ENCODE measurements at places on chromosomes 1 and 21.

DNA sequence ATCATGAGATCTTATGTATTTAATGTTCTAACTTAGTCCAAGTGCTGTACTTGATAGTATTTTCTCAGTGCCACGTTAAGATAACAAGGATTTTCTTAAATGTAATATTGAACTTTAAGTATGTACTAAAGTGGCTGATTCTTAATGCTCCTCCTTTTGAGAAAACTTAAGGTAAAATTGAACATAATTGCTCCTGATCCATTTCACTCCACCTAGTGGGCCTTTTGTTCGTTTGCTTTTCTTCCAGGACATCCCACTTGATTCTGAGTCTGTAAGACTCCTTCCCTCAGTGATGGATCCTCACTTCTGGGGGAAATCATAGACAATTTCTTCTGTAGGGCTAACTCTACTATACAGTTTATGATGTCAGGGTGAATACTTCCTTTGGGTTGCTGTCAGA lies 173.1 kb downstream of the LMO4 start:
- DNase-seq: no peak

- no peak for DNase-seq
Measured at GRCh38 chr1:29297450-29297849, 61.1 kb downstream of the PTPRU start.

- DNase-seq: peak; percentile 78
Measured at GRCh38 chr1:45620588-45621500, 3.0 kb downstream of the CCDC17 start.

GRCh38 chr21:46347791-46348381 lies 23.9 kb downstream of the PCNT start:
- DNase-seq: no peak

DNA sequence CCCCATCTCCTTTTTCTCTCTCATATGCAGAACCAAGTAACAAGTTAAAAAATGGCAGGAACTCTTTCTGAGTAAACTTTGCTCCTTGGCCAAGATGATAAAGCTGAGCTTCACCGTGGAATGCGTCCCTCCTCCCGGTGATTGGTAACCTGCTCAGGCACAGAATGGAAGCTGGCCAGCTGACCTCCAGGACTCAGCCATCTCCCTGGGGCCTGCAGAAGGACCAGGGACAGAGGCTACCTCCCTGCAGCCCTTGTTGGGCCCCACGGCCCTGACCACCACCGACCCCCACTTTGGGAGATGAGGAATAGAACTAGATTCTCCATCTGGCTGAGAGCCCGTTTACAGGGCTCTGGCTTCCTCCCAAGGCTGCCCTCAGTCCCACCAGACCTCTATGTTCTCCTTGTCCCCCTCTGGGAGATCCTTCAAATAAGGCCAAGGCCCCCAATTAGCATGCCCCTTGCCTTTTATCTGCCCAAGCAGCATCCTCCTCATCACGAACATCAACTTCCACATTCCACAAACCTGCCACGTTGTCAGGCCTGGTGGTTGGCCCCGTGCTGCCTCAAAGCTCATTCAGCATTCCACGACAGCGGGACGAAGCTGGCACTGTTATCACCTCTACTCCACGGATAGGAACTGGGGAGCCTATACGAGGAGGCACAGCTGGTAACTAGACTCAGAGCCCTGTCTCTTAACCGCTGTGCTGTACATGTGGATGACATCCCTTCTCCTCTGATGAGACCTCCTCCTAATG lies 74.2 kb downstream of the CD34 start:
- no peak for DNase-seq

GRCh38 chr1:7586031-7586941 lies 184.8 kb upstream of the VAMP3 start:
- DNase-seq: peak; percentile 49

DNA sequence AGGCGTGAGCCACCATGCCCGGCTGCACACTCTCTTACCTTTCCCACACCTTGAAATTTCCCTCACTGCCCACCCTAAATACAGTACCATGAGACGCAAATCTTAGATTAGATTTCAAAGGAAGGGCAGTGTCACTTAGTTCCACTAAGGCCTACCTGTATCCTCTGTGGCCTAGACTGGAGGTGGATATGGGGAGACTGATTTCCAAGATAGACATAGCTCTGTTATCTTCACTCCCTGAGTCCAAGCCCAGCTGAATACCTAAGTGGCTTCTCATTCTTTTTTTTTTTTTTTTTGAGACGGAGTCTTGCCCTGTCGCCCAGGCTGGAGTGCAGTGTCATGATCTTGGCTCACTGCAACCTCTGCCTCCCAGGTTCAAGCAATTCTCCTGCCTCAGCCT lies 89.0 kb downstream of the SLC16A1 start:
- no peak for DNase-seq

DNA sequence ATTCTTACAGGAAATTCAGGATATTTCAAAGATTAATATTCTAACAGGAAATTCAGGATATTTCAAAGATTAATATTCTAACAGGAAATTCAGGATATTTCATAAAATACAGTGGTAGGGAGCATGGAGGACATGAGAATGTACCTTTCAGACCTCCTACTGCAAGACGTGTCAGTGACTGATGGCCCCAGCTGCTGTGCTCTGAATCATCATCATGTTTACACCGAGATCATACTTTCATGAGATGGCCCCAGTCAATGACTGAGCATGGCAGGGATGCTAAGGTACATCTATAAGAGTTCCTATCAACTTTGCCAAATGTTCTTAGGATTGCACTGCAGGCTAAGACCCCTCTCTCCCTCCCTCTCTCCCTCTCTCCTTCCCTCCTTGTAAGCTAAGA lies 69.0 kb downstream of the HFM1 start:
- no peak for DNase-seq

- DNase-seq: no peak
Measured at GRCh38 chr1:222697203-222697602, 15.1 kb downstream of the AIDA start.

GRCh38 chr1:16175610-16176553 lies 20.0 kb upstream of the EPHA2 start:
- DNase-seq: no peak

- peak; percentile 54 for DNase-seq
Measured at GRCh38 chr1:11794446-11795237, 11.1 kb downstream of the MTHFR start.

GRCh38 chr1:109977225-109977624 lies 7.3 kb upstream of the AHCYL1 start:
- DNase-seq: no peak

DNA sequence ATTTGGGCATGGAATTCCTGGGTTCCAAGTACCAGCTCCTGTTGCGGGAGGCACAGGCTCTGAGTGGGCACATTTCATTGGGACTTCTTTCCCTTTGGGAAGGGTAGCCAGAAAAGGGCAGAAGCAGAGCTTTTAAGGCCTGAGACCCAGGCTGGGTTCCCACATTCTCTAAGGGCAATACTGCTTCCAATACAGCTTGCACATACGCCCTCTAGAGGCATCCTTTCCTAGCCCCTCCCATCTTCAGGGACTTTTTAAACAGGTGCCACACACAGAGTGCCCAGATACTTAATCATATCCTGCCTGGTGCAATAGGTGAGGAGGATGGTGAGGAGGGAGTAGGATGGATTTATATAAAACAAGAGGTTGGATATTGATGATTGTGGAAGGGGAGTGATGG lies 5.7 kb downstream of the GPR88 start:
- no peak for DNase-seq

- no peak for DNase-seq
Measured at GRCh38 chr1:229751610-229752009, 125.6 kb downstream of the URB2 start.

GRCh38 chr1:203351037-203351625 lies at the start of gene FMOD:
Gene FMOD, minus strand, starts transcription at chr1:203351122. Its CDS starts 2,852 bp downstream, at chr1:203348270.
- no peak for DNase-seq

DNA sequence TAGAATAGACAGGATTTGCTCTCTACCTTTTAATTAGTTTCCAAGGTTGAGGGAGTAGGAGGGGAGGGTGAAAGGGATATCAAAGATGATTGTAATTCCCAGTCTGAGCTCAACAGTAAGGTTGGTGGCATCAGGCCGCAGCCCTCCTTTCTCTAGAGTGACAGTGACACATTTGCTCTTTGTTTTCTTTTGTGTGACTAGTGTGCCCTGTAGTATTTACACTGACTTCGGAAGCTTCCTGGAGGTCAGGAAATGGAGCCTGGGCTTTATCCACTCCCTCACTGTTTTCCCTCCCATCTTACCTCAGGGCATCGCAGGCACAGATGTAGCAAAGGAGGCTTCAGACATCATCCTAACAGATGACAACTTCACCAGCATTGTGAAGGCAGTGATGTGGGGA lies 44.7 kb upstream of the LAX1 start:
- DNase-seq: no peak

- DNase-seq: no peak
Measured at GRCh38 chr1:61352845-61353435, 270.6 kb downstream of the NFIA start.

DNA sequence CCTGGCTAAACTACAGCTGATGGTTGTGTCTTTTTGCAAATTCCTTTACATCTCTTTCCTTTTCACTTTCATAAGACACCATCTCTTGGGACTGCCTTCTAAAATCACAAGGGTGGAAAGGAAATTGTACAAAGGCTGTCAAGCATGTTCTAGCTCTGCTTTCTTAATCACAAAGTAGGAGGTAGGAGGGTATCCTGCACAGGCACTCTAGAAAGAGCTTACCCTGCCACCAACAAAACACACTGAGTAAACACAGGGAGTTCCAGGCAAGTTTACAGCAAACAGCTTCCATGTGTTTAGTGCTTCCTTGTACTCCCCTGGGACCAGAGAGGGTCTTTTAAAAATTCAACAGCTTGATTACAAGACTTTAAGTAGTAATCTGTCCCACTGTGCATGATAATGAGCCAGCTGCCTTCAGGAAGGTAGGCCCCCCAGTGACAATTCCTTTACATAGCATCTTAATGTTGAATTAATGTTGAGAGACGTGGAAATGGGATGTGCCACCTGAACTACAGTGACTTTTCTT lies 2.4 kb downstream of the PLPP3 start:
- DNase-seq: no peak

DNA sequence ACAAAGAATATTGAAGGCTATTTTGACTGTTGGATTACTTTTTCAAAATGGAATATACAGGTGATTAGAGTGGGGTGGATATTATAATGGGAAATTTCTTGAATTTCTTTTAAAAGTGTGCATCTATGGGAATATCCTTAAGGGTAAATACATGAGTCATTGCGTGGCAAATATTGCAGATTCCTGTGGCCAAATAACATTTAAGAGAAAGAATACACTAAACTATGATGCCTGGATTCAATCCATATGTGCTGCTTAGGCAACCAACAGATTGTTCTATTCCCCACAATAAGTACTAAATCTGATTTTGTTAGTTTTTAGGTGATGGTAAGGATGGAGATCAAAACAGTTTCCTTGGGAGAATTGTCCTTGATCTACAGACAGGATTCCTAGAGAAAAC lies 119.5 kb downstream of the HMCN1 start:
- no peak for DNase-seq

- no peak for DNase-seq
Measured at GRCh38 chr1:63595435-63595834, 2.2 kb downstream of the PGM1 start.

DNA sequence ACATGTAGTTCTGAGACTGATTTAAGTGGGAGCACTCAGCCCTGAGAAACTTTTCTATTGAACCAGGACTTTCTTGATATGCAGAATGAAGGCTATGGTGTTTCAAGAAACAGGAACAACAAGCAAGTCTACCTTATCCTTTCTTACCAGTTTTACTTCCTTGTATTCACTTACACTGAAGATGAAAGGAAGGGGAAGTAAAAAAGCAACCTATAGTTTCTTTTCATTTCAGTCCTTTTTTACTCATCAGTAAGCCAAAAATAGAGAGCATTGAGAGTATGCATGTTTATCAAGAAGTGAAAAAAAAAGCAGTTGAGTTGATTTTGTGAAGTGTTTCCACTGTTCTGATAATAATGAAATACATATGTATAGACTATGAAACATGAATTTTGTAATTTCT lies 1010.3 kb downstream of the AMY1C start:
- DNase-seq: no peak

GRCh38 chr21:37233551-37234146 lies 33.5 kb downstream of the VPS26C start:
- no peak for DNase-seq

GRCh38 chr1:228487336-228488124 lies at the start of gene RNF187:
Gene RNF187, plus strand, starts transcription at chr1:228487382.
- DNase-seq: peak; percentile 98

GRCh38 chr1:40756523-40756922 lies 27.1 kb upstream of the KCNQ4 start:
- no peak for DNase-seq

- DNase-seq: no peak
Measured at GRCh38 chr21:42533963-42534355, 20.3 kb downstream of the SLC37A1 start.

DNA sequence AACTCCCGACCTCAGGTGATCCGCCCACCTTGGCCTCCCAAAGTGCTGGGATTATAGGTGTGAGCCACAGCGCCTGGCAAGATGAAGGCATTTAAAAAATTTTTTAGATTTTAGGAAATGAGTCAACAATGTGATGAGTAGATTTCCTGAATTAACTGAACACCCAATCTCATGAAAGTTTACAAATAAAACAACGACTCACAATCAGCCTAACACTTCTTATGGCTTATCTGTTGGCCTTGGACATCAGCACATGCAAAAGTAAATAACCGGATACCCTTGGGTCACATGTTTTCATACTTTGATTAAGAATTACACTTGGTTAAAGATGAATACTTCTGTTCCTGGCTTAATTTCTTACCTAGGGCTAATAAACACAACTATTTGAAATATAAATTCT lies 3.0 kb downstream of the GNG12 start:
- no peak for DNase-seq

- DNase-seq: no peak
Measured at GRCh38 chr1:112368198-112368597, 27.8 kb upstream of the CTTNBP2NL start.

- no peak for DNase-seq
Measured at GRCh38 chr1:235206533-235207208, 45.6 kb upstream of the RBM34 start.

DNA sequence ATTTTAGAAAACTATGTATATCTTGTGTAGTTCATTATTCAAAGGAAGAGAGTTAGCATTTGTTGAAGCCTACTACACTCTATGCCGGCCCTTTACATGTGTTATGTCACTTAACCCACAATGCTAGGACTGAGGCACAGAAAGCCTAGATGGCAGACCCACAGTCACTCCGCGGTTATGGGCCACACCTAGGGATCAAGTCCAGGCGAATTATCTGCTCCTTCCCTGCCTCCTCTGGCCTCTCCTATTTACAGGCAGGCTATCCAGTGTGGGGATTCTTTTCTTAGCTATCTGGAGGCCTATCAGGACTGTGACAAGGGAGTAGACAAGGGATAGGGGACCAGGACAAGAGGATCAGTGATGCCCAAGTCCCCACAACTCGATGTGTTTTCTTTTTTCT lies 33.0 kb downstream of the IER5 start:
- no peak for DNase-seq

- DNase-seq: no peak
Measured at GRCh38 chr1:5465281-5465711, 526.9 kb downstream of the NPHP4 start.

GRCh38 chr1:93703643-93704042 lies 22.0 kb upstream of the BCAR3 start:
- no peak for DNase-seq

GRCh38 chr1:77395051-77395450 lies 113.2 kb downstream of the AK5 start:
- no peak for DNase-seq
